ENCODE measurements at places on chromosomes 16 and 17. TPM values are rescaled to one million over a fixed set of nuclear protein-coding genes. Genes with fewer than 3 reads are reported as not detected.

- no peak for DNase-seq
Measured at GRCh38 chr17:77375108-77375916, 234.5 kb downstream of the SEC14L1 start.

GRCh38 chr16:65117811-65118448 is 3.9 kb downstream of the CDH11 start:
- DNase-seq, result peak; percentile 87

- DNase-seq, result no peak
Measured at GRCh38 chr17:76327696-76328095, 19.6 kb upstream of the QRICH2 start.

- peak; percentile 47 for DNase-seq
Measured at GRCh38 chr17:61815863-61816503, 47.3 kb downstream of the BRIP1 start.

GRCh38 chr17:35432176-35433074 is at the start of gene SLFN12:
TSS of gene SLFN12 (minus strand) at chr17:35432500. CDS start at chr17:35423028, 9,472 bp downstream.
- peak; percentile 65 for DNase-seq

DNA sequence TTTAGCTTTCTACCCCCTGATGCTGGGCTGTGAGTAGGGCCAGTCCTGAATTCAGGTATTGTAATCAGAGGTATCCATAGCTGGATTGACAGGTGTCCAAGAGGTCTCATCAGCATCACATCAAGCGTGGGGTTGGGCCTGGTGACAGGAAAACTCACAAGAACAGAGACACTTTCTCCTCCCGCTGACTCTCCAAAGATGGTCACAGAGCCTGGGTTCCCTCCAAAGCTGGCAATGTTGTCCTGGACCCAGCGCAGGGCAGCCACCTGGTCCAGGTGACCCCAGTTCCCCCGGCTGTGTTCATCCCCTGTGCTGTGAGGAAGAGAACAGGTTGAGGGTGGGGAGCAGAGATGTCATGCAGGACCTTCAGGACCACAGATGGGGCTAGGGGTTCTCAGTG is 11.7 kb downstream of the CES1 start:
- peak; percentile 10 for DNase-seq

- no peak for DNase-seq
Measured at GRCh38 chr17:51761105-51761504, 397.4 kb downstream of the CA10 start.

DNA sequence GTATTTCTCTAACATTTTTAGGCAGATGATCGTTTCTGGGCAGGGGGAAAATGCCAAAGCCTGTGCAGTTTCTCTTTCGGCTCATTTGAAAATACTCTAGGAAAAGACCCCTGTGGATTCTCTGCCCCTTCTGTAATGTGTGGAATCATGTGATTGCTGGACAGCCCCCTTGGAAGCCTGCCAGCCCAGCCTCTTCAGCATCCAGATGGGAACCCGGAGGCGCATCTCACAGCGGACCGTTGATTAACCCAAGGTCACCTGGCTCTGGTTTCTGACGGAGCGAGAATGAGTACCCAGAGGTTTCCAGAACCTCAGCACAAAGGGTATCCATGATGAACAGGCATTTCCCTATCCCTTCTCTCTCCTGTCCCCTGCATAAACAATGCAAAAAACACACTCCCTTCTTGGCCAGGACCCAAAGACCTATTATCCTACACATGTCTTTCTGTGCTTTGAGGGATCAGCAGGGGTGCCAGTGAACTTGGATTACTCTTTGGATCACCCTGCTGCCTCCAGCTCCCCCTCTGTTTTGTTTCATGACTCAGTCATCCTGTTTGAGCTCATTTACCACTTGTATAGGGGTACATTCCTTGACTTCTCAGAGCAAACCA is 957.1 kb upstream of the RBFOX1 start:
- DNase-seq, result peak; percentile 59

- peak; percentile 40 for DNase-seq
Measured at GRCh38 chr17:21171970-21172510, 41.9 kb downstream of the TMEM11 start.

GRCh38 chr16:52549011-52549692 is 2.2 kb upstream of the TOX3 start:
- DNase-seq, result peak; percentile 75

- DNase-seq, result peak; percentile 86
Measured at GRCh38 chr16:56673921-56674320, 4.3 kb downstream of the MT1H start.

DNA sequence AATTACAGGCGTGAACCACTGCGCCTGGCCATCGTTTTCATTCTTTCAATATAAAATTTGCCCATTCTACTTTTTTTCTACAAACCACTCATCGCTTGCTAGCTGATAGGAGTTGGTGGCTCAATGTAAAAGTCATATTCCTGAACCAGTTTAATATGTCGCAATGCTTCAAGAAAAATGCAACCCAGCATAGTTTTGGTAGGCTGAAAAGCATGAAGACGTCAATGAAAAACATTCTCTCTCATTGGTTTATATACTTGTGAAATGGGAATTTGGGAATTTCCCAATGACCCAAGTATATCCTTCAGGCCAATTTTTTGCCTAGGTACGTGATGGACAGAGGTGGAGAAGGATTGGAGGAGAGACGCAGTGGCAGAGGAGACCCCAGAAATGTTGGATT is 26.9 kb downstream of the USP43 start:
- DNase-seq, result no peak

DNA sequence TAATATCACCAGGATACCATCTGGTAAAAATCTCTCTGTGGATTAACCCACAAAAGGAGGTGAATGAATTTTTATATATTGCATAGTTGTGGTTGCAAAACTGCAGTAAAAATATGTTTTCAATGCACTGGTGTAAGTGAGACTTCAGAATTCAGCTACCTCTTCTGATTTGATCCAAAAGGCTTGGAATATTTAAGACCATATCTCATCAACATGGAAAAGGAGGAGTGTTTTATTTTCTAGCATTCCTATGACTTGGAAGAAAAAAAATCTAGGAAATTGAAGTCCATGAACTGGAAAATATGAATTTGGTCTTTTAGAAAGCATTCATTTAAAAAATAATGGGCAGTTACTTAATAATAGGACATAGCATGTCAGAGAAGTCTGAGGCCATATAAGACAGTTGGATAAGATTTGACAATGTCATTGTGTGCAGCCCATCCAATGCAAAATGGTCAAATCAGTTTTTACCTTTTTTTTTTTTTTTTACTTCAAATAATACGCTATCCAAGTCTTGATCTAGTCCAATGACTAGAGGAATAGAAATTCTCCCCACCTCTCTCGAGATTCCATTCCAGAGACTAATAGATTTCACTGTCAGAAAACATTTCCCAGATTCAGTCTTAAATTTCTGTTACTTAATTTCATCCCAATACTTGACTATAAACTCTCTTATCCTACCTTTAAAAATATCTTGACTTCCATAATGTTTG is 364.9 kb upstream of the PMFBP1 start:
- DNase-seq, result no peak

DNA sequence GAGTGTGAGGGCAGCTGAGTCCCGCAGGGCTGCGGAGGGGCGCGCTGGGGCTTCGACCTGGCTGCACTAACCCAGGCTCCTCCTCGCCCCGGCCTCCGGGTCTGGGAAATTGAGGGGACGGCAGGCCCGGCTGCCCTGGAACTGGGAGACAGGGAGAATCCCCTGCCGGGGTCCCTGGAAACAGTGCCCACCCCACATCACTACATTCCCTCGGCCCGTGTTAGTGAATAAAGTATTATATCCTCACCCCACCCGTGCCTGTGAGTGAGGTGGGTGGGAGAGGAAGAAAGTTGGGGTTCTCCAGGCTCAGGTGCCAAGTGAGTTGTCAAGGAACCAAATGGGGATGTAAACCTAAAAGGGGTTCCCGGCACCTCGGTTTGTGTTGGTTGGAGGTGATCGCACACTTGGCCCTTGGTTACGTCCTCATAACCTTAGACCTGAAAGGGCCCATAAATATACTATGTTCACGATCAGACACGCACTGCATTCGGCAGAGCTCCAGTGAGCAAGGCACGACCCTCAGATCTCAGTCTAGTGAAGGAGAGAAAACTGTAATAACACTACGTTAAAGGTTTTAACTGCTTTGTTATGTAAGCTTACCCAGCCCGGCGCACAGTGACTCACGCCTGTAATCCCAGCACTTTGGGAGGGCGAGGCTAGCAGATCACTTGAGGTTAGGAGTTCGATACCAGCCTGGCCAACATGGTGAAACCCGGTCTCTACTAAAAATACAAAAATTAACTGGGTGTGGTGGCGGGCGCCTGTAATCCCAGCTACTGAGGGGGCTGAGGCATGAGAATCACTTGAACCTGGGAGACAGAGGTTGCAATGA is 11.2 kb downstream of the ZNF771 start:
- no peak for DNase-seq

The HOXB1 gene
- not detected for total RNA-seq

The CCL11 gene
- not detected for total RNA-seq

The TOM1L1 gene
- total RNA-seq, result 53.3 TPM

The DNAH17 gene
- 0.25 TPM for total RNA-seq

All from endodermal cell (in vitro differentiated cells).